ENCODE measurements at places on chromosomes 2 and 18.
A peak's percentile ranks its signal among the peaks of the same experiment; 100 is the strongest.

- DNase-seq, result peak; percentile 95
Measured at GRCh38 chr18:59744271-59744721, 47.1 kb upstream of the CCBE1 start.

- DNase-seq, result peak; percentile 77
Measured at GRCh38 chr2:65264821-65265670, 37.4 kb downstream of the ACTR2 start.

DNA sequence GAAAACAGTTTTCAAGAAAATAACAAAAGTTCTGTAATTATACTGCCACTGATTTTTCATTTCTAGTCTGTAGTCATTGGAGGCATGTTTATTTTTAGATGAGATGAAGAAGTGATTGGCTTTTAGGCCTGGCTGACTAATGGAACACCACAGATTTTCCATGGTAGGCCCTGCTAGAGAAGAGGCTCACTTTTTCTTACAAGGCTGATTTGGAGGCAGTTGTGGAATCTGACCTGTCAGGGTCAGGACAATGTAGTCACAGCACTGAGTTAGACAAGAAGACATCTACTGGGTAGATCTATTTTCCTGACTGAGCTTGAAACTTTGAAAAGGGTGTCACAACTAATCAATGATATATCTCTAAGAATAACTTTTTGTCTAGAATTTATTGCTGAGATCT is 43.9 kb downstream of the KDM3A start:
- no peak for DNase-seq

DNA sequence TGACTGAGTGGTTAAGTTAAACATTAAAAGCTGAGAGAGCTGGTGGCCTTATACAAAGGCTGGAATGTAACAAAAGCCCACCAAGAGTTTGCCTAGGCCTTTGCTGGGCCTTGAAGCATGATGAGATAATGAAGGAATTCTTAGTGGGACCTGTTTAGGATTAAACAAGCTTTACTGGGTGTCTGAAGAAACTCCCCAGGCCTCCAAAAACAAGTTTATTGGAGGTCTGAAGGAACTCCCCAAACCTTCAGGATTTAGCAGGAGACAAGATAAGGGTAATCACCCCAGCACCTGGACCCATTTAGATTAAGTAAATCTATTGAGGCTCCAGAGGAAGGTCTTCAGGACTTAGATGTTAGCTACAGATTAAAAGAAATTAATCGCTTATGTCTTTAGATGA is 18.7 kb downstream of the PCARE start:
- DNase-seq, result no peak

GRCh38 chr2:26344581-26345282 is 1.2 kb upstream of the SELENOI start:
- peak; percentile 44 for DNase-seq

- DNase-seq, result no peak
Measured at GRCh38 chr2:155975734-155976133, 356.8 kb downstream of the NR4A2 start.

- no peak for DNase-seq
Measured at GRCh38 chr2:7825591-7826312, 856.1 kb upstream of the ID2 start.

GRCh38 chr2:144701259-144701658 is 181.3 kb upstream of the ZEB2 start:
- DNase-seq, result no peak

DNA sequence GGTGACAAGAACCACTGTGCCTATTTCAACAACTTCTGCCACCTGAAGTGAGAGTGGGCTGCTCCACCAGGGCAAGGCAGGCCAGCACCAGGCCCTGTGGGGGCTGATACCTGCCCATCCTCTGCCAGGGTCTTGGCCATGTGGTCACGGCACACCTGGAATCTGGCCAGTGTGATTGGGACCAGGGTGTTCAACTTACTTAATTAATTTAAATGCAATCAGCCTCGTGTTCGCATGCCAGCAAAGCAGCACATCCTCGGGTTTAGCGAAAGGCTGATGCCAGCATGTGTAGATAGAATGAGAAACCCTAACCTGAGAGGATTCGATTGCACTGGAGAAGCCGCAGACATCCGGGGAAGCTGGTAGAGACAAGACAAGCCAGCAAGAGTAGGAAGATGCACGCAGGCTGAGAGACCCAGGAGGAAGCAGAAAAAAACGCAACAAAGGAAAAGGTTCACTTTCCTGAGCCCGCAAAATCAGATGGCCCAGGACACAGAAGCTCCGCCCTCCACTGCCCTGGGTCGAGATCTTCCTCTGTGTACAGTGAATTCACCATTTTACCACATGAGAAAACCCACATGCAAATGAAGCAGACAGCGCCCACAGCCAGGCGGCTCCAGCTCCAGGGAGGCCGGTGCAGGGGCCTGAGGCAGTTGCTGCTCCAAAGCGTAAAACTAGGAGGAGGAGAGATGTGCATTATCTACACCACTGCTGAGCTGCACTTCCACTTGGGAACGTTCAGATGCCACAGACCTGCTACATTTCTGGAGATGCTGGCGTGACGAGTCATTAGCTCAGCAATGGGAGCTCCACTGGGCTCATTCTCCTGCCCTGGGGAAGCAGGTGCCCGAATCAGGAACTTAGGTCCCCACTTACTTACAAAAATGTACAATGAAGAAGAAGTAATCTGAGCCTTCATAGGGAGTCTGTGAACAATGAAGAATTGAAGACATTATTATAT is 92.1 kb downstream of the TMEM18 start:
- DNase-seq, result peak; percentile 18

- no peak for DNase-seq
Measured at GRCh38 chr18:37409878-37410277, 155.7 kb downstream of the CELF4 start.

DNA sequence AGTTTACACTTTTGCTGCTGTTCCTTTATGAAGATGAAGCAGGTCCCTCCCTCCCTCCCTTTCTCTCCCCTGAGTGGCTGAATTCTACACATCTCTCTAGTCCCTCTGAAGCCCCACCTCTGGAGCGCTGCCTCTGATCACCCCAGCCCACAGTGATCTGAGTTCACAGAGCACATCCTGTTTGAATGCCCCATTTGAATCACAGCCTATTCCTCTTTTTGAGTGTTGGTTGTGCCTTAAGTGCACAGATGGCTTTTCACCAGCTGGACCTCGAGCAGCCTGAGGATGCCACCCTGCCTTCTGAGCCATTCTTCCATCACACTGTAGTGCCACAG is 87.1 kb downstream of the ITGB1BP1 start:
- DNase-seq, result no peak

DNA sequence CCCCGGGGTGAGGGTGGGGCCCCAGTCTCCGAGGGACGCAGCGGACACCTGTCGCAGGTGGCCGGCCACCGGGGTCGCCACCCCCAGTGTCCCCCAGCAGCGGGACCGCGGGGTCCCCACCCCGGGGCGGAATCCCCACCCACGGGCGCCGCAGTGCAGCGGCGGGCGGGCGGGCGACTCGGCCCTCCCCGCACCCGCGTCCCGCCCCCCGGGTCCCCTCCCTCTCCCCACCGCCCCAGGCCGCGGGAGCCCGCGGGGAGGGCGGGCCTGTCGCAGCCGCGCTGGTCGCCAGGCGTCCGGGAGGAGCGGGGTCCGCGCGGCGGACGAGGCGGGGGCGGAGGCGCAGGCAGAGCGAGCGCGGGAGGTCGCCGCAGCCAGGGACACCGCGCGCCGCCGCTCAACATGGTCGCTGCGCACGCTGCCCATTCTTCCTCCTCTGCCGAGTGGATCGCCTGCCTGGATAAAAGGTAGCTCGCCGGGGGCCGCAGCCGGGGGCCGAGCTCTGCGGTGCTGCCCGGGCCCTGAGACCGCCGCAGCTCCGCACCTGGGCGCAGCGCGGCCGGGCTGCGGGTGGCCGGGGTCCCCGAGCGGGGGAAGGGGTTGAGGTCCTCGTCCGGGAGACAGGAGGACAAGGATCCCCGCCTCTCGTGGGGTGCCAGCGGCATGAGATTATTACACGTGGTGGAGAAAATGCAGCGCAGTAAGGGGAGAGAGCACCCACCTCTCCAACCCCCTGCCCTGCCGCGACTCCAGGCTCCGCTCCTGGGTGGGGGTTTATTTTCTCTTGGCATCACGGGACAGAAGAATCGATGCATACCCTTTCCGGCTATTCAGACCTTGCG is at the start of gene RAPGEF4:
Gene RAPGEF4 (plus strand): TSS at position 264 of the 842 bp plus-strand sequence. CDS start 139 bp downstream, at position 403.
- DNase-seq, result peak; percentile 5

GRCh38 chr2:67251741-67252140 is 145.4 kb upstream of the ETAA1 start:
- no peak for DNase-seq

All from M059J (cell line).